Central memory CD4-positive, alpha-beta T cell (primary cell): ENCODE measurements at places on chromosomes 13 and 19.
A peak's percentile ranks its signal among the peaks of the same experiment; 100 is the strongest.

- DNase-seq = no peak
These were observed 2.6 kb downstream of the POU2F2 start for GRCh38 chr19:42129399-42130253.

GRCh38 chr19:15195371-15196334 is 5.1 kb downstream of the NOTCH3 start:
- no peak for DNase-seq

DNA sequence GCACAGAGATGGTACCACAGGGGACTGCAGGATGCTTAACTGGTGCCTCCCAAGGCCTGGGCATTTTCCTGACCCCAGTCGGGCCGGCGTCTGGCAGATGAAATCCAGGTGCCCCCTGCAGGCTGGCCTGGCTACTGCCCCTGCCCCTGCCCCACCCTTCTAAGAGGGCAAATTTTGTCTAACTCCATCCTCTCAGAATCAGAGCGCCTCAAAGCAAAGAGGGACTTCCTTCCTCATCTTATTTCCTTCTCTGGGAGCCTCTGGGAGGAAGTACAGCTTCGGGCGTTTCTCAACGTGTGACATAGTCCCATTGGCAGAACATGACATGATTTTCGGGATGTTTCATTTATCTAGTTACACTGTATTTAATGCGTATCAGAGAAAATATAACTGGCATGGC is 2.7 kb downstream of the PRKACA start:
- peak; percentile 22 for DNase-seq

- DNase-seq = no peak
These were observed 2.8 kb downstream of the ZNF667 start for GRCh38 chr19:56474308-56474707.

- no peak for DNase-seq
These were observed 13.3 kb downstream of the SLC7A1 start for GRCh38 chr13:29582171-29582570.

GRCh38 chr13:39682788-39683187 is 27.3 kb downstream of the COG6 start:
- DNase-seq = no peak

- no peak for DNase-seq
These were observed 12.7 kb downstream of the FARP1 start for GRCh38 chr13:98155475-98156109.

DNA sequence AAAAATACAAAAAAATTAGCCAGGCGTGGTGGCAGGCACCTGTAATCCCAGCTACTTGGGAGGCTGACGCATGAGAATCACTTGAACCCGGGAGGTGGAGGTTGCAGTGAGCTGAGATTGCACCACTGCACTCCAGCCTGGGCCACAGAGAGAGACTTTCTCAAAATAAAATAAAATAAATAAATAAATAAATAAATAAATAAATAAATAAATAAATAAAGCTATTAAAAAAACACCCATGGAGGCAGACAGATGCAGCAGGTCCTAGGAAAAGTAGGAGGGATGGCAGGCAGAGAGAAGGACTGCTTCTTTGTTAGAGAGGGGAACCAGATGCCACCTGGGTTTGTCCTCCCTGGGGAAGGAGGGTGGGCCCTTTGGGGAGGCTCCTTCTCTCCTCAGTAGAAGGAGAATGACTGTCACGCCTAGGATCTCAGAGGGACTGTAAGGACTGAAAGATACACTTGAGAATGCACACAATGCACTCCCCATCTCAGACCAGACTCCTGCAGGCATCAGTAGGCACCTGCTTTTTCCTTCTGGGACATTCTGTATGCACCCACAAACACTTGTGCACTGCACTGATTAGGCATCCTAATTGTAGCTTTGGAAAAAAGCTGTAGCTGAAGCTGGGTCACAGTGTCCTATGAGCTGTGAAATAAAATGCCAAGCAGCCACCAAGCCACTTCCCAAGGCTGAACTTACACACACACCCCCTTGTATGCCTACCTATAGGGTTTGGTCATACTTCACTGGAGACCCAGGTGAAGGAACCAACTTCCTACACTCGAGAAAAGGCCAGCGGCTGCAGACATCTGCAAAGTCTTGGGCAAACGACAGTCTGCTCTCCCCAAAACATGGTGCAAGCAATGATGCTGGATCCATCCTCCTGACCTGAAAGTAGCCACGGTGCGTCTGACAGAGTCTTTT is 18.9 kb upstream of the SLC35E1 start:
- DNase-seq = no peak
